EL (cell line): ENCODE measurements at places on chromosomes 2 and 18.

- DNase-seq = no peak
Measured at GRCh38 chr2:146981921-146982320, 862.9 kb upstream of the ACVR2A start.

DNA sequence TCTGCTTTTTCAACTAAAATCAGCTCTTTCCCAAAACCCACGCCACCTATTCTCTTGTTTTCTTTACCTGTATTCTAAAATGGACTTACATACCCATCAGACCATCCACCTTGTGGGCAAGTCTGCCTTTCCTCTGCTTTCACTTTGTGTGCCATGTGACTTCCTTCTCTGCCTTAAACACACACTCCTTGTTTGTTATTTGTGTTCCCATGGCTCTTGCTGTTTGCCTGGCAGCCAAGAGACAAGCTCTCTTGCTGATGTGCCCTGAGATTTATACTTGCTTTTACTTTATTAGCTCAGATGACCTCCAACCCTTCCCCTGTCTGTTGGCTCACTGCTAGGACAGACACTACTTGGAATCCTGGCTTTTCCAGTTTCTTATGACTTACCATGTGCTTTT lies 309.7 kb upstream of the LRRTM4 start:
- no peak for DNase-seq

- no peak for DNase-seq
Measured at GRCh38 chr2:1510176-1510575, 96.9 kb downstream of the TPO start.

GRCh38 chr2:233811732-233812131 lies 33.6 kb downstream of the MROH2A start:
- no peak for DNase-seq

DNA sequence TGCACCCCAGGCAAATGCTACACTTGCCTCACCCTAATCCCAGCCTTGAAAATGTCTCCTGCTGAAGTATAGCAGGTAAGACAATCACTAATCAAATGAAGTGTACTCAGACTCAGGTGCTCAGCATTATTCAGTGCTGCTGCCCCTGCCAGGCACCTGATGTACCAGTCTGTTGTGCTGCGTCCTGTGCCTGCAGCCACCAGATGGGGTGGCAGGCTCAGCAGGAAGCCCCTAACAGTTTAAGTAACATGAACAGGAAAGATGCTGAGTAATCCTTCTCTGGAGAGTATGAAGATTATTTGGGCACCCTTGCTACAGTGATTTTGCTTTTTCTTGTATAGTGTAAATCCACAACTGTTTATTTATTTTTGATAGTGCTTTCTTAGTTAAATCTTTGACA lies 69.1 kb downstream of the TACR1 start:
- DNase-seq = peak; percentile 12

DNA sequence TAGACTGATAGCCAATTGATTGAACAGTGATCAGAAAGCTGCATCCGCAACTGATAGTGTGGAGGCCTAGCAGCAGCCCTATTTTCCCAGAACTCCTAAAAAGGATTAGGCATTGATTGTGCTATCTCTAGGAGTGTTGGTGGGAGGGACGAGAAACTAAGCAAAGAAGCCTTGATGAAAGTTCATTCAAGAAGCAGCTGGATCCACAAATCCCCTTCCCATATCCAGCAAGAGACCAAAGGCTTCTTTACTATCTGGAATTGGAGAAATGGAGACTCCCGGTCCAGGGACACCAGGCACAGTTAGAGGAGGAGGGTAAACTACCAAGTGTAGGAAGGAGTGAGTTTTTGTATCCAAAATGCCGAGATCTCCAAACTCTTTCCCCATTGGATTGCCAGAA lies 151.5 kb downstream of the ALK start:
- DNase-seq = no peak

GRCh38 chr2:72998234-72998651 lies 73.3 kb downstream of the SFXN5 start:
- DNase-seq = no peak

- no peak for DNase-seq
Measured at GRCh38 chr2:132253496-132254305, 91.9 kb upstream of the ANKRD30BL start.

DNA sequence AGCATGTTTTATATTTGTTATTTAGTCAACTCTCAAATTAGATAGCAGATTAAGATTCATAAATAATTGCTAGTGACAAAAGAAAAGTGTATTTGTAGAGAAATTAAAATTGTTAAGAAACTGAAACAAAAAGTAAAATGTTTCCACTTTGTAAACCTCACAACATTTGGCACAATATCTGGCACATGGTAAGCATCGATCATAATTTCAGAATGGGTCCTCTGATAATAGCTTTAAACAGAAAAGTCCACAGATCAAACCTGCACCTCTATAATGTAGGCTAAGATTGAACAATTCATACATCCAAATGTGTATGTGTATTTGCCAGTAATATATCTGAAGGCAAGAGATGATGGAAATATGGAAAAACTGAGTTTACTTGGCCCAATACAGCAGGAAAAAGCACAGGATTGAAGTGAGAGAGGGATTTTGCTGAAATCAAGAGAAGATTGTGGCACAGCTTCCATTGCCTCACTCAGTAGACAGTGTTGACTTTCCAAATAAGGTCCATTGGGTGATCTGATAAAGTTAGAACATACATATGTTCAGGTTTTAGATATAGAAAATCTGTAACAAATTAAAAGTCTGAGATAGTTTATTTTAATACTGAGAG lies 39.4 kb downstream of the COBLL1 start:
- DNase-seq = no peak

GRCh38 chr2:47360927-47361326 lies 42.0 kb upstream of the MSH2 start:
- peak; percentile 84 for DNase-seq

DNA sequence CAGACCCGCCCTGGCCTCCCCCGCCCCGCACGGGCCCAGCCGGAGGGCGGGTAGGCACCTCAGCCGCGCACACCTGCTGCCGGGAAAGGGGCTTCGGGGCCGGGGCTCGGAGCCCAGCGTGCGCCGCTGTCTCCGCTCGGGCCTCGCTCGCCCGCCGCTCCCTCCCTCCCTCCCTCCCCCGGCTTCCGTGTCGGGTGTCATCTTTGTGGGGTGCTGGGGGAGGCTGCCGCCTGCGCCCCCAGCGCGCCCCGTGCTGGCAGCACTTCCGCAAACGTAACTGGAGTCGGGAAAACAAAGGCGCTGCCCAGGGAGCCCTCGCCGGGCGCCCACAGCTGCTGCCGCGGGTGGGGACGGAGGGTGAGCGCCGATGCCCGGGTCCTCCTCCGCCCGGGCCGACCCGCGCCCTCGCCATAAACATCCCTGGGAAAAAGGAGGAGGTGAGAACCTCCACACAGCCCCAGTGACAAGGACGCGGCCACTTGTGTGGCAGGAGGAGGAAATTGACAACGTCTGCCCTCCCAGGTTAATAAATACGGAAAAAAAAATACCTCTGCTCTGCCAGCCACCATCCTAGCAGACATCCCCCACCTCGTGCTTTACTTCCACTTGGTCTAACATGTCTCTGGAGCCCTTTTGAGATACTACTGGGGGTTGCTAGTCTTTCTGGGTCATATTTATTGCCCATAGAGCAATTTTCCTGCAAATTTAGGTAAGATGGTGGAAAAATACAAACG lies 550 bp downstream of the MFSD6 start:
- peak; percentile 57 for DNase-seq
